ENCODE measurements at places on chromosomes 4 and X.

- DNase-seq: no peak
These were observed 13.5 kb downstream of the NSUN7 start for GRCh38 chr4:40763228-40763716.

DNA sequence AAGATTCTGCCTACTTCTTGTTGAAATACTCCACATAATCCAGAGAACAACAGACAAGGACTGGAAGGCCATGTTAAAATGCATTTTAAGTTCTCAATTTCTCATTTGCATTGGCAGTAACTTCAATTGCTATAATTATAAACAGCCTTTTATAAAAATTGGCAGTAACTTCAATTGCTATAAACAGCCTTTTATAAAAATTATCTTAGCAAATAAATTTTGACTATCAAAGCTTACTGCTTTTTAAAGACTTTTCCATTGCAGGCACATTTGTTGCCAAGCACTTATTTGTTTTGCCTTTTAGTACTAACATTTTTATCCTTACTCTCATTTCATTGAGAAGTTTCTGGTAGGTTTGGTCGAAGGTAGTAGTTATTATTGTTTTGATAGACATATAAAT, 17.8 kb downstream of the SCFD2 start:
- DNase-seq: no peak

- DNase-seq: no peak
These were observed 3.9 kb upstream of the SYNPO2 start for GRCh38 chr4:118884716-118885115.

DNA sequence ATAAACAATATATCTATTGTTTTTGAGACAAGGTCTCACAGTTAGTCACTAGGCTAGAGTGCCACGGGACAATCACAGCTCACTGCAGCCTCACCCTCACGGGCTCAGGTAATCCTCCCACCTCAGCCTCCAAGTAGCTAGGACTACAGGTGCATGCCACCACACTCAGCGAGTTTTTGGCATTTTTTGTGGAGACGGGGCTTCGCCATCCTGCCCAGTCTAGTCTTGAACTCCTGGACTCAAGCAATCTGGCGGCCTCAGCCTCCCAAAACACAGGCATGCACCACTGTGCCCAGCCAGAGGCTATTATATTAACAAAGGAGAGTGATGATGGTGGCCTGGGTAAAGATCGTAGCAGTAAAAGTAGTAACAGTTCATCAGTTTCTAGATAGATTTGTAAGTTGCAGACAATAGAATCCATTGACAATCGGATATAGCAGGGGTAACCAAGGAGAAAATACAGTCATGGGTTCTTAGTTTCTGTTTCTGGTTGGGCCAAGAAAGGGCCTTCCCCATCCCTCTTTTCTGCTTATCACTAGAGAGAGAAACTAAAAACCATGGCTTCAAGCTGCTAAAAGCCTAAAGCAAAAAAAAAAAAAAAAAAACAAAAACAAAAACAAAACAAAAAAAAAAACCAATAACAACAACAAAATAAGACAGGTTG, 60.6 kb downstream of the ANXA10 start:
- no peak for DNase-seq

- DNase-seq: no peak
These were observed 43.4 kb downstream of the OSTC start for GRCh38 chr4:108693819-108694218.

DNA sequence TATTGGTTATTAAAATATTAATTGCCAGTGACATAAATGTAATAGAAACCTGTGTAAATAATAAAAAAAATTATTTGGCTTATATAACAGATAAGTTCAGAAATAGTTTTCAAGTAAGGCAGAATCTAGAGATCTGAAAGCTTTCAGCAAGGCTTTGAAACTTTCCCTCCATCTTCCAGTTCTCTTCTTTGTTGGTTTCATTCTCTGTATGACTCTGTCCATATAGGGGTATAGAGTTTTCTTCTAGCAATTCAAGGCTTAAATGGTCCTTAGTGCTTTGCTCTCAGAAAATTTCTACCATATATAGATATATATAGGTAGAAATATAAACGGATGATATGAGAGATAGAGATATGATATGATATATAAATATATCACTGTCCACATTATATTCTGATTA, 160.5 kb upstream of the GABRA2 start:
- no peak for DNase-seq

GRCh38 chr4:126772662-126773061, 860.1 kb upstream of the INTU start:
- DNase-seq: no peak

GRCh38 chrX:106670631-106671030, 55.9 kb upstream of the RNF128 start:
- no peak for DNase-seq

GRCh38 chr4:16663732-16664131, 234.7 kb downstream of the LDB2 start:
- DNase-seq: no peak

GRCh38 chr4:87632469-87632868, 17.6 kb upstream of the DMP1 start:
- DNase-seq: no peak

Data from cortex of kidney (tissue), 1 donor.